Left ventricle myocardium inferior (tissue), 1 donor: ENCODE measurements at places on chromosomes 3 and 15. TPM values are rescaled to one million over a fixed set of nuclear protein-coding genes. Genes with fewer than 3 reads are reported as not detected.

MINDY4B gene
- total RNA-seq: 0.22 TPM

NEK10 gene
- total RNA-seq: 11.5 TPM

ADAMTS7 gene
- 24.2 TPM for total RNA-seq

CEP63 gene
- 34.7 TPM for total RNA-seq

GRCh38 chr3:131007256-131007655 lies 19.4 kb downstream of the ASTE1 start:
- no peaks in the 10 kb centered on the region for H3K27me3 ChIP-seq
- H3K4me1 ChIP-seq: no peaks in the 10 kb centered on the region
- H3K4me3 ChIP-seq: no peak overlapping the region

DNA sequence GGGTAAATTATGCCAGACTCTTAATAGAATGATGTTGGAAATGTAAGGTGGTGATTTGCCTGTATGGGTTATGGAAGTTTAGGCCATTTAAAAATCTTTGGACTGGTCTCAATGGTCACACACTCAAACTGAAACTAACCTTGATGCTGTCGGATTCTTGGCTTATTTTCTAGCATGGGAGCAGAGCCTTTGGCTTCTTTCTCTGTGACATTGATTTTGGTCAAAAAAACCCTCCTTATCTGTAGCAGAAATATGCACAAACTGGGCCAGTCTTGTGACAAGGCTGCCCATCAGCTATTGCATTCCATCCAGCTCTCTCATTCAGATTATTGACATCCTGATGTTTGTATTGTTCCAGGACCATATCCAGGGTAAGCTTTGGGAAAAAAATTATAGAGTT lies 35.9 kb downstream of the ARPP21 start:
- DNase-seq: no peak
- no peaks in the 10 kb centered on the region for H3K4me1 ChIP-seq
- no peak overlapping the region for H3K4me3 ChIP-seq
- no peaks in the 10 kb centered on the region for H3K36me3 ChIP-seq
- H3K27ac ChIP-seq: no peak overlapping the region

OCA2 gene
- total RNA-seq: not detected

ZXDC gene
- 15.6 TPM for total RNA-seq

GRCh38 chr15:42456531-42456930 lies 34.4 kb downstream of the ZNF106 start:
- peak overlapping the region; percentile 65 for H3K4me3 ChIP-seq
- DNase-seq: no peak
- peaks cover 18% of the 10 kb centered on the region for H3K36me3 ChIP-seq
- H3K4me1 ChIP-seq: peaks cover 81% of the 10 kb centered on the region
- H3K27ac ChIP-seq: peak overlapping the region; percentile 90

DNA sequence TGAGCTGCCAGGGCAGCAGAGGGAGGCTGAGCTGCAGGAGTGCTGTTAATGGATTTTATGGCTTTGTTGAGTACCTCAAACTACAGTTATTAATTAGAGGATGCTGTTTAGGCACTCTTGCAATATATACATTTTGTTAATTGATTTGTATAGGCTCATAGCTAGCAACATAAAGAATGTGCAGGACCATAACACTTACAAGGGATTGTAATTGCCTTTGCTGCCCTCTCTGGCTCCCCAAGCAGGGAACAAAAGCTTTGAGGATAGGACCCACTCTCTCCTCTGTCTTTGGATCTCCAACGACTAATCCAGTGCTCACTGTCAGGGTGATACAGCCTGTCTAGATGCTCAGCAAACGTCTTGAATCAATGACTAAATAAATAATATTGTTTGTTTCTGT lies 1.2 kb upstream of the CLSTN2 start:
- H3K4me3 ChIP-seq: no peak overlapping the region
- peaks cover 43% of the 10 kb centered on the region for H3K4me1 ChIP-seq
- H3K27ac ChIP-seq: no peak overlapping the region
- DNase-seq: no peak
- H3K36me3 ChIP-seq: no peaks in the 10 kb centered on the region

- no peaks in the 10 kb centered on the region for H3K36me3 ChIP-seq
- peak overlapping the region; percentile 67 for H3K4me3 ChIP-seq
- H3K27ac ChIP-seq: no peak overlapping the region
- H3K27me3 ChIP-seq: peaks cover 84% of the 10 kb centered on the region
- no peak for DNase-seq
Measured at GRCh38 chr15:88258093-88258641, 1.6 kb upstream of the NTRK3 start.

- no peak overlapping the region for H3K4me3 ChIP-seq
- no peak overlapping the region for H3K27ac ChIP-seq
- DNase-seq: no peak
- H3K27me3 ChIP-seq: no peaks in the 10 kb centered on the region
- no peaks in the 10 kb centered on the region for H3K36me3 ChIP-seq
Measured at GRCh38 chr3:88189361-88189810, 39.6 kb downstream of the C3orf38 start.

GRCh38 chr3:16864610-16865313 lies 20.0 kb upstream of the PLCL2 start:
- H3K4me3 ChIP-seq: no peak overlapping the region
- no peak overlapping the region for H3K27ac ChIP-seq
- no peaks in the 10 kb centered on the region for H3K27me3 ChIP-seq
- no peak for DNase-seq

DNA sequence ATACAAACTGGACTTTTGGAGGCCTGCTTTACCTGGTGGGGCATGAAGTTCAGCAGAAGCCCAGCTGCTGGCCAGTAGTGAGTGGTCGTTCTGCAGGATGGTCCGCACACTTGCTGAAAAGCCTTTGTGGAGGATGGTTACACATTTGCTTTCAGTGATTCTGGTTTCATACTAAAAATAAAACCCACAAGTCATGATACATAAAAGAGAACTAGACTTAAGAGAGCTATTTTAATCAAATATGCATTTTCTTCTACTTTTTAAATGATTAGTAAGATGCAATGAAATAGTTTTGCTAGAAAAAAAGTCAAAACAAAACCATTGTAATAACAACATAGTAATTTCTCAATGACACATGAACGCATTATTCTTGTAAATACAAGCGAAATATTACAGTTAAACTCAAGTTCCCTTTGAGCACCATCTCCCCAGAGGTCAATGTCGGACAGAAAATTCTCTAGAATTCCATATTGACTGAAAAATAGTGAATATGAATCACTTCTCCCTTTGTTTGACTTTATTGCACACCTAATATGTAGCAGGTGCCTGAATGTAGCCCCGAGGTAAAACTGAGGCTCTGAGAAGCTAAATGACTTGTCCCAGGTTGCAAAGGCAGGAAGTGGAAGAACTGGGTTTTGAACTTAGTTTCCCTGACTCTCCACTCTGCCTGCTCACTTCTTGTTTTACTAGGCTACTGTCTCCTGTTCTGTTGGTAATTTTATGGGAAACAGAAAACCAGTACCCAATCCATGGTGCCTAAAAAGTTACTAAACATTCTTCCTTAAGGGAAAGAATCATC lies 8.3 kb downstream of the IL5RA start:
- peaks cover 13% of the 10 kb centered on the region for H3K27me3 ChIP-seq
- no peaks in the 10 kb centered on the region for H3K36me3 ChIP-seq
- no peak overlapping the region for H3K4me3 ChIP-seq
- DNase-seq: no peak
- H3K27ac ChIP-seq: no peak overlapping the region

DNA sequence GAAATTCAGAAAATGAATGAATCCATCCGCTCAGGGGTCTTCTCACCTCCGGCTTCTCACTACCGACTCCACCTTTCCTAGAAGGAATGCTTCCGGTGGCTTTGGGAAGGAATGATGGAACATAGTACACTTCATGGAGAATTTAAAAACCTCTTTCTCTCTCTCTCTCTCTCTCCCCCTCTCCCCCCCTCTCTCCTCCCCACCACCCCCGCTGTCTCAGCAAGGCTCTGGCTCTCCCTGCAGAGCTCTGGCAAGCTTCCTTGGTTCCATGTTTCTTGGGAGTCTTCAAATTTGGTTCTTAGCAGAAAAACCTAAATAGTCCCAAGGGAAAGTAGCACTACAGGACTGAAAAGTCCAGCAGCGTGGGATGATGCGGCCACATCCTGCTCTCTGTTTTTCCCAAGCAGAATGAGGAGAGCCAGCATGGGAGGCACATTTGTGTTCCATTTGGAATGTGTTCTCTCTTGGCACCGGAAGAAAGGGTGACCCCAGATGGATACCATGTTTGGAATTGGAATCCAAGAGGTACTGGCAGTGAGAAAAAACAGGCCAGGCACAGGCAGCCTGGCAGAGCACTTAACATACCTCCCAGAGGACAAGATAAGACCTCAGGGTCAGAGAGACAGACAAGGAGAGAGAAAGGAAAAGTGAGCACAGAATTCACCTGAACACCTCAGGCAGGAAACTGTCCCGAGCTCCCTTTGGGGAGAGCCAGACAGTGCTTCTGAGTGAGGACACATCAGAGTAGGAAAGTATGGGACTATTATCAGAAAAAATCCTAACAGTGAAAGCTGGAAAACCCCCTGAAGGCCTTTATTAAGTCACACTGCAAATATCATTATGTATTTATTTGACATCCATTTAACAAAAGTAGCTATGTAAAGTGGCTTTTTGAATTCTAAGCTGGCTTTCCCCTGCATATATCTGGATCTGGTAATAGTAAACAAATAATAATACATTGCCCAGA lies at the start of gene POPDC2:
TSS of gene POPDC2 (minus strand) at position 116 of the 967 bp plus-strand sequence. CDS start 166 bp downstream, outside the sequence.
- peaks cover 35% of the 10 kb centered on the region for H3K36me3 ChIP-seq
- peak; percentile 32 for DNase-seq
- peak within 1 kb of the TSS; percentile 71 for H3K4me3 ChIP-seq
- no peaks in the 10 kb centered on the region for H3K27me3 ChIP-seq
- peaks cover 72% of the 10 kb centered on the region for H3K4me1 ChIP-seq

DNA sequence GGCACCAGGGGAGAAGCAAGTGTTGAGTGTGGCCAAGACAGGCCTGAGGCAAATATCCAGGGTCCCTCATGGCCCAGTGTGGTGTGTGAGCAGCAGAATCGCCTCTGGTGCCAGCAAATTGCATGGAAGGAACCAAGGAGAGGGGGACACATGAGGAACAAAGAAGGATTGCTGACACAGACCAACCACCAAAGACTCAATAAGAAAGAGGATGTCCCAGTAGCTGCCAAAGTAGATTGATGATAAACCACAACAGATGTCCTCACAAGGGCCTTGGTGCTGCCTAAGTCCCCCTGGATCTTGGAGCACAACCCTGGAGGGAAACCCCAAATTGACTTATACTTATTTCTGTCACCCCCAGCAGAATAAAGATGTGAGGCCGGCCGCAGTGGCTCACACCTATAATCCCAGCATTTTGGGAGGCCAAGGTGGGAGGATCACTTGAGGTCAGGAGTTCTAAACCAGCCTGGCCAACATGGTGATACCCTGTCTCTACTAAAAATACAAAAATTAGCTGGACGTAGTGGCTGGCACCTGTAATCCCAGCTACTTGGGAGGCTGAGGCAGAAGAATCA lies 10.6 kb downstream of the SRGAP3 start:
- no peak for DNase-seq
- H3K27ac ChIP-seq: no peak overlapping the region
- no peaks in the 10 kb centered on the region for H3K36me3 ChIP-seq
- H3K4me1 ChIP-seq: peaks cover 7% of the 10 kb centered on the region
- H3K4me3 ChIP-seq: no peak overlapping the region

ATP13A5 gene
- total RNA-seq: not detected

DNA sequence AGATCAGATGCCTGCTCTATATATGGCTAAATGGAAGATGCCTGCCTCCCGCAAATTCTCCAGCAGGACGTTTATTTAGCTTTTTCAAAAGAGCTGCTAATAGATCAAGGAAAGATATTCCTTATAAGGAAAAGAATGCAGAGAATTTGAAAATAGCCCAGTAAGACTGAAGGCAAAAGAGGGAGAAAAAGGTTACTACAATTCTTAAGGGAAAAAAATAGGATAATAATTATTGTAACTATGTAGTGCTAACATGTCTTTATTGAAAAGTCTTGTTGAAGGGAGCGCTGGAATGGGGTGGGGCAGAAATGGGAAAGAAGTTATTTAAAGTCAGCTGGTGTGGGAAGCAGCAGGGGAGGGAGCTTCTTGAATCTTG lies 2.9 kb downstream of the TPM1 start:
- H3K36me3 ChIP-seq: peaks cover 41% of the 10 kb centered on the region
- DNase-seq: no peak
- H3K4me3 ChIP-seq: peak overlapping the region; percentile 83
- H3K27ac ChIP-seq: peak overlapping the region; percentile 99

DNA sequence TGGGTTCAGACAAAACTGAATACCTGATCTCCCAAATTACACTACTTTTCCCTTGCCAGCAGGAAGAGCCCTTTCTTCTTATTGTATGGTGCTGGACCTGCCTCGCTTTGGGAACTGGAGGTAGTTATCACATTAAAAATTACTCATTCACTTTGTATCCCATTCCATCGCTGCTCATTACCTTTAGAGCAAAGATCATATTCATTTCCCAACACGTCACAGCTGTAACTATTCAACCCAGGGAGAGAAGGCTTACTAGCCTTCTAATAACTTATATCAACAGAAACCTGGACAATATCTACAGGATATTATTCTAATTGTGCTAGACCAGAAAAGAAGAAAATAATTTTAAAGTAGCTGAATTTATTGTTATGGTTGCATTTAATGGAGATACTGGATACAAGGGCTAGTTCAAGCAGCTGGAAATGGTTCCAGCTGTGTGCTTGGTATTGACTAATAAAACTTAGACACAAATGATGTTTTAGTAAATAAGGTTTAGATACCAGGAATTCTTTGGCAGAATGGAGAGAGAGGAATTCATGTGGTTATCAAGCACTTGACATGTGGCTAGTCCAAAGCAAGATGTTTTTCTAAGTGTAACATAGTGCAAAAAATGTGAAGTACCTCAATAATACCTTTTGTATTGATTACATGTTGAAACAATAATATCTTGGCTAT lies 656.3 kb downstream of the ROBO1 start:
- no peaks in the 10 kb centered on the region for H3K4me1 ChIP-seq
- H3K4me3 ChIP-seq: no peak overlapping the region
- DNase-seq: no peak
- no peaks in the 10 kb centered on the region for H3K27me3 ChIP-seq

GRCh38 chr3:74691946-74692345 lies 77.5 kb upstream of the CNTN3 start:
- H3K4me1 ChIP-seq: peaks cover 14% of the 10 kb centered on the region
- no peaks in the 10 kb centered on the region for H3K27me3 ChIP-seq
- H3K4me3 ChIP-seq: no peak overlapping the region

CCRL2 gene
- total RNA-seq: 1.5 TPM

DNA sequence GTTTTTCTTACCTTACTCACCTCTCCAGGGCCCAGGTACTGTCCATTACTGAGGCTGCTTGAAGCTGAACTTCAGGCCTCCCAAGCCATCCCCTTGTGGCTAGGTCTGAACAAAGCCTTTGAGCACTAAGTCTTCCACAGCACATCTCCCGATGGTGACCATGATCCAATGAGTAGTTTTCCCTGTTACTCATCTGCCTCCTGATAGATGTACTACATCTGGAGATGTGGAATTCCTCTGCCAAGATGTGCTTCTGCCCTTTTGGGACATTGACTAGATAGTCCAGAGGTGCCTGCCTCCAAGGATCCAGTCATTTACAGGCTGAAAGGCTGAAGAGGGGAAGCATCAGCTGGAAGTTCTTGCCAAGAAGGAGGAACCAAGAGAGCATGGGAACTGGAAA lies 28.9 kb upstream of the SLC35G2 start:
- no peak for DNase-seq
- H3K4me3 ChIP-seq: no peak overlapping the region
- no peaks in the 10 kb centered on the region for H3K27me3 ChIP-seq
- H3K27ac ChIP-seq: no peak overlapping the region
- H3K4me1 ChIP-seq: peaks cover 13% of the 10 kb centered on the region
- H3K36me3 ChIP-seq: no peaks in the 10 kb centered on the region

LARP6 gene
- total RNA-seq: 50.6 TPM

GRCh38 chr3:2599471-2599870 lies 500.8 kb downstream of the CNTN4 start:
- no peaks in the 10 kb centered on the region for H3K27me3 ChIP-seq
- peaks cover 6% of the 10 kb centered on the region for H3K4me1 ChIP-seq
- H3K27ac ChIP-seq: no peak overlapping the region
- no peak for DNase-seq
- H3K36me3 ChIP-seq: no peaks in the 10 kb centered on the region

TRIM71 gene
- not detected for total RNA-seq
